Activated CD8-positive, alpha-beta memory T cell treated with anti-CD3 and anti-CD28 coated beads for 1 hour (primary cell): ENCODE measurements at places on chromosomes 11 and 22.

GRCh38 chr22:26995235-26995634, 337.8 kb downstream of the MIAT start:
- no peak for DNase-seq

GRCh38 chr11:57792060-57792541, 30.5 kb downstream of the CTNND1 start:
- peak; percentile 76 for DNase-seq

GRCh38 chr11:44954051-44954906, 3.6 kb upstream of the TP53I11 start:
- DNase-seq: no peak

DNA sequence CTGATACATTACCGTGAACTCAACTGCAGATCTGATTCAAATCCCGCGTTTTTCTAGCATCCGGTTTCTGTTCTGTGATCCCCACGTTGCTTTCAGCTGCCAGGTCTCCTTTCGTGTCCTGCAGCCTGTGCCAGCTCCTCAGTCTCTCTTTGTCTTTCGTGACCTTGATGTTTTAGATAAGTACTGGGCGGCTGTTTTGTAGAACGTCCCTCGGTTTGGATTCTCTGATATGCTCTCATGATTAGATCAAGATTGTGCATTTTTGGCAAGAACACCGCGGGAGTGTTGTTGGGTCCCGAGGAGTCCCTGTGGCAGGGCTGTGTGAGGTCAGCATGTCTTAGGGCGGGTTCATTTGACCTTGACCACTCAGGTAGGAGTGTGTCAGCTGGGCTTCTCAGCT, 38.6 kb downstream of the KCNQ1 start:
- DNase-seq: no peak

- DNase-seq: no peak
Measured at GRCh38 chr11:2685051-2685450, 14.7 kb downstream of the KCNQ1OT1 start.
